AML-193 (cell line): ENCODE measurements at places on chromosomes 11 and 22.

- no peak for DNase-seq
Observed at GRCh38 chr22:21921729-21922128, 30.9 kb downstream of the PPM1F start.

GRCh38 chr11:116647305-116648080, 125.3 kb downstream of the BUD13 start:
- DNase-seq = no peak

- no peak for DNase-seq
Observed at GRCh38 chr11:47236482-47236881, 12.1 kb downstream of the ACP2 start.

DNA sequence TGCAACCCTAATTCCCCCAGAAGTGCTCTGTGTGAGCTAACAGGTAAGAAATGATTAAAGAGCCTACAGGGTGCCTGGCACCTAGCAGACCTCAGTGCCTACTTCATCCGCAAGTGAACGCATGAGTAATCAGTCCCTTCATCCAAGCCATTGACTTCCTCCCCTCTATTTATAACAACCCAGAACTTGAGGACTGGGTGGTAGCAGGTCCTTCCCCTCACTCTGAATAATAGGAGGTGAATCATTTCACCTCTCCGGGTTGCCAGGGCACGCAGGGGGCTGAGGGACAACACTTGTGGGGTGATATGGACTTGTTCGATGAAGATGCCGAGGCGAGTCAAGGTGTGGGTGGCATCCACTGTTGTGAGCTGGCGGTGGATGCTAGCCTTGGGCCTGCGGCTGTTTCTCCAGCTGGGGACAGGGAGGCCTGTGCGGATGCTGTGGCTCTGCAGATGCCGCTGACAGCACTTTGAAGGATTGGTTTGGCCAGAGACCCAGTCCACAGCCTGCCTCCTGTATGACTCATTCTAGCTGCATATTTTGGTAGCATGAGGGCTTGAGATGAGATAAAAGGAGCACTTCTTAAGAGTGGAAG, 11.7 kb upstream of the SORL1-AS1 start:
- peak; percentile 21 for DNase-seq

DNA sequence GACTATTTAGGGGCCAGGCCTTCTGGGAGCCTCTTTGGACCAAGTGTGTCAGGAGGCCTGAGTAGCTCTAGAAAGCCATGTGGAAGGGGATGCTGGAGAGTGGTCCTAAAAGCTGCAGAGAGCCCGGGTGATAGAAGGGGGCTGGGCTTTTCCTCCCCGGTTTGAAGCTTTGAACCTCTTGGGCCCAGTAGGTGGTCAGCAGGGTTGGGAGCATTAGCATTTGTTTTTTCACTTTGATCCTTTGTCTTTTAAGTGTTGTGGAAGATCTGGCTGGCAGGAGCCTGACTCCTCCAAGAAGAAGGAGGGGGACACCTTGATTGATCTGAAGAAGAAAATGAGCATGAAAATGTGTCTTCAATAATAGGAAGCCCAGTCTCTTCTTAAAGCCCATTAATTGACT, 596.6 kb downstream of the INSC start:
- no peak for DNase-seq

DNA sequence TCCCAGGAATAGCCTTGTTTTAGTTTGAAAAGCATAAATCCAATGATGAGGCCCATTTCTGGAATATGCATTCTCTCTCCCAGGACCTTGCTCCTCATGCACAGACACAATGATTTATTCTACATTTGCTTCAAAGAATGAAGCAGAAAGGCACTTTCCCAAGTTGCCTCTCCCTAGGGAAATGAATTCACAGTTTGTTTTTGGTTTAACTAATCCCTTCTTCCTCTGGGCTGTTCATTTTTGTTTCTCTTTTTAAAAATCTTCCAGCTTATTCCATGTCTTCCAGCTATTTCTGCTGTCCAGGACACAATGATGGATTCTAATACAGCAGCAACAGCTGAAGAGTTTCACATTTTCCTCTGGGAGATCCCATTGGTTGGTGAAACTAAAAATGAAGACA, 1529.2 kb upstream of the TENM4 start:
- DNase-seq = no peak

GRCh38 chr11:133339495-133340140, 192.7 kb downstream of the OPCML start:
- DNase-seq = no peak

DNA sequence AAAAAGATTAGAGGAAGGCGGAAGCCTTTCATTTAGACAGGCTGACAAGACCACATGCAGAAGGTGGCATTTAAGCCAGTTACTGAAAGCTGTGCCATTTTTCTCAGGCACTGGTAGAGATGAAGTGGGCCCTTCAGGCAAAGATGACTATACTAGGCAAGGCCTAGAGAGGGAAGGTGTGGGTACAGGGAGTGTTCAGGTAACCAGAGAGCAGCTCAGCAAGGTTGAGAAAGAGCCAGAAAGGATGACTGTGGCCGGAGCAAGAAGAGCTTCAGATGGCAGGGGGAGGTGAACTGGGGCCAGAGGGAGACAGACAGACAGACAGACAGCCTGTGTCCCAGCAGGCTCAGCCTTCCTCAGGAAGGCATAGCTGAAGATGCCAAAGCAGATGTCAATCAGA, 88.1 kb upstream of the NARS2 start:
- DNase-seq = no peak

GRCh38 chr11:73177380-73177777, 35.3 kb upstream of the FCHSD2 start:
- no peak for DNase-seq

DNA sequence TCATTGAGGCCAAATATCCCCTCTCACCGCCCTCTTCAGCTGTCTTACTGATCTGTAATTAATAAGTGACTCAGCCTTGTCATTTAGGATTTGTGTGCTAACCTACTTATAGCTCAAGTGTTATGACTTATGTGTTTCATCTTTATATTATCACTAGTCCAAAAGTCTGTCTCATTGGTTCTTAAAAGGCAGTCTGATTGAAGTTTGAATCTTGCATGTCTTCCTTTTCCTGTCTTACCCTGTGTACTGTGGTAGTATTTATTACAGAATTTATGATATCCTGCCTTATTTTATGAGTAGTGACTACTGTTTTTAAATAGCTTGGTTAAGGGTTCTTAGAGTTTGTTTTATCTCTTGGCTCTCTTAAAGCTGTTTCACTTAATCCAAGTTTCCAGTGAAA, 6.3 kb downstream of the DEPDC7 start:
- DNase-seq = no peak

DNA sequence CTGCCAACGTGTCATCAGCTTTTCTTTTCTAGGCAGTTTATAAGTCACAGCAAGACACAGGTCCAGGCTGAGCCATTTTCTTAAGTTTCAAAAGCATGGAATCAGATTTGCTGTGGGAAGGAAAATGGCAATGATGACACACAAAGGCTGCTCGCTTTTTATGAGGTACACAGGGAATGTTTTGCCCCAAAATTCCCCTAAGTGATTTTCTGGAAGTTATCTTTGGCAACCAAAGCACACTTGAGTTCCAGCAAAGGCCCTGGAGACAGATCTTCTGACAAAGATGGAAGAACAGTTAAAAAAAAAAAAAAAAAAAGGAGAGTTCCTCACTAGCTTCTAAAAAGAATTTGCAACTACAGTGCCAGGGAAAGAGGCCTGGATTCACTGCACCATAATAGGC, 260.8 kb downstream of the LARGE1 start:
- DNase-seq = no peak

DNA sequence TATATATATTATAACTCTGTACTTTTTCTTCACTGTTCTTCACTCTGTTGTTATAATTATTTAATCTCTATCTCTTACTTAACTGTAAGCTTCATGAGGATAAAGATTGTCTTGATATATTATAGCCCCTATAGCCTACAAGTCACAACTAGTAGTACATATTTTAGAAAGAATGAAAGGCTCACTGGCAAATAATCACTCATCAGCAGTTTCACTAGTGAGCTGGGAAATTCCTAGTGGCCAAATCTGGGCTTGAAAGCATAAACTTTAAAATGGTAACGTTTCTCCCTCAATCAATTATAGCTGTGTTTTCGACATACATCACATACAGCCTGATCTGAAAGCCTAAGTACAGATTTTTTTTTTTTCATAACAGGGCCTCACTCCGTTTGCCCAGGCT, 42.5 kb downstream of the CTSC start:
- DNase-seq = no peak

DNA sequence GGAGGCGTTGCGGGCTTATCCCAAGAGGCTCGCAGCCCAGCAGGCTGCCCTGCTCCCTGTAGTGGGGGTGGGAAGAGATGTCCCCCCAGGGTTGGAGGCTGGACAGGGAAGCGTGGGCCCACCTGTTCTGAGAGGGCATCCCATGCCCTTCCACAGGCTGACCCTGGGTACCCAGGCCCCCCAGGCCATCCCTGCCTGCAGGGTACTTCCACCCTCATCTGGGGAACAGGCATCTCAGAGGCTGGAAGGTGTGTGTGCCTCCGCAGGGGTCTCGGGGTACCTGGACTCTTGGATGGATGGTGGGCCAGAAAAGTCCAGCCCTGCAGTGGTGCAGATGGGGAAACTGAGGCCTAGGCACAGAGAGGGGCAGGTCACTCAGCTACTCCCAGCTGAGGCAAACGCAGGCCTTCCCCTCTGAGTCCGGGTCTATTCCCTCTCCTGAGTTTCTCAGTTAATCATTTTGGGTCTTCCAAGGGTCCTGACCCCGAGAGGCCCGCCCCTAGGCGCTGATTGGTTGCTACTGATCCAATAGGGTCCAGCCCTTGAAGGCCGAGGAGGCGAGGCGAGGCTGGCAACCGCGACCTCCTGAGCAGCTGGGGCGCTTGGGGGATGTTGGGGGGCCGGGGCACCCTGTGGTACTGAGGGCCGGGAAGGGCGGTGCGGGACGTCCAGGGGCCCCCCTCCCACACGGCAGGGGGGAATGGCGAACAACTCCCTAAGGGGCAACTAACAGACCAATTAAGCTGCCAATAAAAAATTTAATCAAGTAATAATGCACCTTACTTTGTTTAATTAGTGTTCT, 23.8 kb downstream of the FLRT1 start:
- DNase-seq = no peak

DNA sequence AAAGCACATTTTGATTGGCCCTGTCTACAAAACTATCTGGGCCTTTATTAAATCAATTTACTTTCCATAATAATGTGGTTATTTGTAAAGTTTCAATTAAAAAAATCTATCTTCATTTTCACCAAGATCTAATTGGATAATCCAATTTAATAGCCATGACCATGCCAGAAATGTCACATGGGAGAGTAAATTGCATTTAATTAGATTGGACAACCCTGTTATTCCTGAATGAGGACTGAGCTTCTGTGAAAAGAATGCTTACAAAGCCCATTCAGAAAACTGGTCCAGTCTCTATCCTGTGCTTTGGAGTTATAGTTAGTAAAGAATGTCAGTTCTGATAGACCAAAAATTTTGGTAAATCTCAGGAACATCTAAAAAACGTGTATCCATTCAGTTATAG, 541.9 kb upstream of the ANO5 start:
- no peak for DNase-seq

GRCh38 chr11:59394186-59394585, 32.0 kb downstream of the OR5A2 start:
- DNase-seq = no peak

DNA sequence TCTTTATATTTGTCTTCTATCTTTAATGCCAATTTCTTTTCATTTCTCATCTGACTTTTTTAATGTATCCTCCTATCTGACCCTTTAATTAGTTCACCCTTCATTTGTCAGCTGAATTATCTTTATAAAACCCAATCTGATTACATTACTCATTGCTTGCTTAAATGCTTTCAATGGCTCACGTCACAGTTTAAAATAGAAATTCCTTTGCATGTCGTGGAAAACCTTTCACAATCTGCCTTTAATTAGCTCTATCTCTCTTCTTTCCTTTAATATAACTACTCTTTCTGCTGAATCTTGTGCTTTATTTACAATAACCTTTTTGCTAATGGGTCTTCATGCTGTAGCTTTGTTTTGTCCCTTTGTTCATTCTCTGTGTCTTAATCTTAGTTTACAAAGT, 125.7 kb downstream of the DYNC2H1 start:
- no peak for DNase-seq

GRCh38 chr11:36126678-36127077, 162.5 kb downstream of the COMMD9 start:
- DNase-seq = no peak

DNA sequence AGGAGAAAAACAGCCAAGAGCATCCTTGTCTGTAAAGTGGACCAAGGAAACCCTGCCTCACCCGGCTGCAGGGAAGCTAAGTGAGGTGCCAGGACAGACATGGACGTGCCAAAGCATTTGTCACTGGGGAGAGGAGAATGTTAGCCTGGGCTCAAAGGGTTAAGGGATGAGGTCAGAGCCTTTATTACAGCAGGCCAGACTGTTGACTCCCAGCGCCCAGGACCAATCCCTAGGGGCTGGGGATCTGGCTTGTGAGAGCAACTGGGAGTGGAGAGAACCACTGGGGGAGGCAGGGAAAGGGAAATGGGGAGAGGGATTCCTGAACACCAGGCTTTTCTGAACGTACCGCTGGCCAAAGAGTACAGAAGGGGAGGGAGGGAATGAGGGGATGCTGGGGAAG, 2.6 kb downstream of the CHRM1 start:
- no peak for DNase-seq

DNA sequence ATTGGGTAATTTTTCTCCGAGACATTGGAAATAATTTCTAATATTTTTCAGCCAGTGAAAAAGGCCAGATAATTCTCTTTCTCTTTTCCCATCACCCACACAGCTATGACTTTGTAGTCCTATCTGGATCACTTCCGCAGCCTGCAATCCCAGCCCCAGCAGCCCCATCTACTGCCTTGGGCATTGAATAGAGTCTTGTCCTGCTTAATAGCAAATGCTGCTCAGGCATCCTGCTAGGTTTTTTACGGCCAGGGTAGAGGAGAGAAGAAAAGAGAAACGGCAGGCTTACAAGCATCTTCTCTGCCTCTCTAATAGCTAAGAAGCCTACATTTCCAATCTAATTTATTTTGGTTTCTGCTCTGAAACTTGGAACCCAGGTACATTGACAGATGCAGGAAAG, 154.3 kb upstream of the B3GAT1 start:
- DNase-seq = no peak

- DNase-seq = no peak
Observed at GRCh38 chr11:107683807-107684206, 28.0 kb downstream of the SLN start.

- DNase-seq = peak; percentile 76
Observed at GRCh38 chr22:42931421-42932196, 74.5 kb upstream of the ARFGAP3 start.

GRCh38 chr11:23767576-23767975, 729.3 kb upstream of the LUZP2 start:
- DNase-seq = no peak

DNA sequence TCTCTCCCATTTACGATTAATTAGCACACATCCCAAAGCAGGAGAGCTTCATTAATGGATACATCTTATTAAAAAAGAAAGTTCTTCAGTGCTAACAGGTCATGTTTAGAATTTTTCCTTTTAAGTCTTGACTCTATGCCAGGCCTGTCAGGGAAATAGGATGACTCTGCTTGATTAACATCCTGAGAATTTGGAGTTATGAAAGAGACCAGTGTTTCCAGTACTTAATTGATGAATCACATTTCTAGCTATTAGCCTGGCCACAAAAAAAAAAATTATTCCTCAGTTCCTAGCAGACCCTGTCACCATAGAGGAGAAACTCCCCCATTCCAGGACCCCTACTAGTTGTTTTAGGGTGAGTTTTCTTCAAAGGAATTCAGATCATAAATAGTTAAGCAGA, 23.6 kb upstream of the ME3 start:
- DNase-seq = no peak

- DNase-seq = no peak
Observed at GRCh38 chr11:118902336-118903203, 18.9 kb downstream of the CXCR5 start.
